ENCODE measurements at places on chromosomes 6 and 20.

DNA sequence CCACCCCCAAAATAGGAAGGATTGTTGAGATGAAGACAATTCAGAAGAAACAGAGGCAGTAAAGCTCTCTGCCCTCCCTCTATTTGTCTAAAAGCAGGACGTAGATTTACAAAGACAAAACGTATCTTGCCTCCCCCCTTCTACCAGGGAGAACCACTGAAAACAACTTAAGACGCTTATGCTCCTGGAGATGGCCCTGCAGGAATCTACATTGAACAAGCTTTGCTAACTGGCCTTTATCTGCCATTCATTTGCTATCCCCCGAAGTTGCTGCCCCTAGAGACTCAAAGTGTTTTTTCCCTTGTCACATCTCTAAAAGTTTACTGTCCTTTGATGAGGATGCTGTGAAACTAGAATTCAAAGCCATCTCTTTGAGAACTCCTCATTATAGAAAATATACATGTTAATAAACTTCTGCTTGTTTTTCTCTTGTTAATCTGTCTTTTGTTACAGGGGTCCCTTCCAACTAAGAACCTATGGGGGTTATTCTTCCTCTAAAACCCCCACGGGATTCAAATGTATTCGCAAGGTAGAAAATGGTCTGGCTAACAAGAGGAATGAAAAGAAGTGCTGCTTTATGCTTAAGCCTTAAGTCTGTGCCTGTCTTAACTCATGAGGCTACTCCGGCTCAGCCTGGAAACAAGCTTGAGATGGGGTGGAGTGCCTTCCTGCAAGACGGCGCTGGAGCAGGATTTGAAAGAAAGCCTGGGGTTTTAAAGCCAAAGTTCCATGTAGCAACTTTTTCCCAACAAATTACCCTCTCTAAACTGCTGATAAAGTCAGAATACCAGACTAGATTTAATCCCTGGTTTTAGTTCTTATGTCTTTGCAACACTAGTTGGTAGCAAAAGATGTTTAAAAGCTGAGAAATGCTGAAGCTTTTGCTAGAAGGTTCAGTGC is 88.0 kb downstream of the CLIC5 start:
- no peak for DNase-seq

- no peak for DNase-seq
Measured at GRCh38 chr6:123343836-123344235, 292.9 kb downstream of the TRDN start.

GRCh38 chr6:39901116-39901655 is 33.1 kb downstream of the MOCS1 start:
- DNase-seq = no peak

- no peak for DNase-seq
Measured at GRCh38 chr6:66128656-66129055, 421.6 kb upstream of the EYS start.

- DNase-seq = no peak
Measured at GRCh38 chr6:51382847-51383246, 564.2 kb downstream of the TFAP2B start.

- no peak for DNase-seq
Measured at GRCh38 chr6:131068165-131068564, 5.1 kb upstream of the EPB41L2 start.

DNA sequence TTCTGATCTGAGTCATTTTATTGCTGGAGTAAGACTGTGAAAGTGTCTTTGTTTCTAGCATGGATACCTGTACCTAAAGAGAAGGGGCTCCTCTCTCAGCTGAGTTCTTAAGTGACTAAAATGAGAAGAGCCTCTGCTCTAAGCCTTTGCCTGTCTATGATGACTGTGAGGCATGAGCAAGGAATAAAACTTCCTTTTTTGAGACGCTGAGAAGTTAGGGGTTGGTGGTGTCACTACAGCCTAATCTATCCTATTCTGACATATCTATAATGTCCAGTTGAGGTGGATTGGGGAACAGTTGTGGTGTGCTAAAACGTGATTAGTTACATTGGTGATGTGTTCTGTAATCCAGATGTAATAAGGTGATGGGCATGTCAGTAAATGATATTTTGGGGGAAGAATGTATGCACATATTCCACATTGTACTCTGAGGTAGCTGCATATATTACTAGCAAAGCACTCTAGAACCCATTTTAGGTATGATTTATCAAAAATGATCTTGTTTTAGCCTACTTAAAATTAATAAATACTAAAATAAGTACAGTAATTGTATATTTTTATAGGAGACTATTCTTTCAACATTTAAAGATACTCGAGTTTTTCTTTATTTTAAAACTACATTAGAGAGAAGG is 18.1 kb downstream of the ADGRB3 start:
- no peak for DNase-seq

GRCh38 chr20:34977365-34978091 is 21.9 kb downstream of the MYH7B start:
- DNase-seq = no peak

GRCh38 chr6:113651920-113652319 is 205.2 kb upstream of the MARCKS start:
- DNase-seq = no peak

DNA sequence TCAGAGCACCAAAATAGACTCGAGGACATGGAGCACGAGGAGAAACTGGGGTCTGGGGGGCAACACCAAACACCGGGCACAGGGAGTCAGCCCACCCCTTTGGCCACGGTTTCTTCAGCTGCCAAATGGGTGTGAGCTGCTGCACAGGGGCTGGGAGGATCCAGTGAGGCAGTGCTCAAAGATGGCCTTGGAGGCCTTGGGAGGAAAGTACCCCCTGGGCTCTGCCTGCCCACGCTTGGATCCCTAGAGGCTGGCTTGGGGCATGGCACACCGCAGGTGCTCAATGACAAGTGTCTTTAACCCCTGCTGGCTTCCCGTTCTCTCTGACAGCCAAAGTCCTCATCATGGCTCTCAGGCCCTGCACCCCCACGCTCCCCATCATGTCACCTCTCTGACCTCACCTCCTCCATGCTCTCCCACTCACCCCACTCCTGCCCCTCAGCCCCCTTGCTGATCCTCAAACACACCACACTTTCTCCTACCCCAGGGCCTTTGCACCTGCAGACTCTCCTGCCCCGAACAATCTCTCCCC is 190.3 kb downstream of the ANKRD60 start:
- DNase-seq = no peak

- no peak for DNase-seq
Measured at GRCh38 chr6:45605971-45606370, 228.2 kb upstream of the SUPT3H start.

DNA sequence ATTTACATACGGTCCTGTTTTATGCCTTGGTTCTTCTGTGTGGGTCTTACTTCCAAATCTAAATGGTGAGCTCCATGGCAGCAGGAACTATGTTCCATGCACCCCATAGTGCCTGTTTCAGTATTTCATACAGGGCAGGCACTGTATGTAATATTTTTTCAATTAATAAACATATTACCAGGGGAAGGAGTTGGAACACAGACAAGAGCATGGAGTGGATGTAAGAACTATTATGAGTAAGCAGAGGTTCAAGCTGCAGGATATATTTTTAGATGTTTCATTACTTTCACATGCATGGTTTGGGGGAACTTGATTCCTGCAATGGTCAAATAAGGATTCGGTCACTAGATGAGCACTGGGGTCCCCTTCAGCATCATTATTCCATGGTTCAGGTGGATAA is 108.3 kb downstream of the KIF13A start:
- DNase-seq = no peak
